ENCODE measurements at places on chromosomes 12 and 14. TPM values are rescaled to one million over a fixed set of nuclear protein-coding genes. Genes with fewer than 3 reads are reported as not detected.

OTX2 gene
- not detected for total RNA-seq

SELPLG gene
- total RNA-seq, result 2.0 TPM

STON2 gene
- 96.2 TPM for total RNA-seq

DNA sequence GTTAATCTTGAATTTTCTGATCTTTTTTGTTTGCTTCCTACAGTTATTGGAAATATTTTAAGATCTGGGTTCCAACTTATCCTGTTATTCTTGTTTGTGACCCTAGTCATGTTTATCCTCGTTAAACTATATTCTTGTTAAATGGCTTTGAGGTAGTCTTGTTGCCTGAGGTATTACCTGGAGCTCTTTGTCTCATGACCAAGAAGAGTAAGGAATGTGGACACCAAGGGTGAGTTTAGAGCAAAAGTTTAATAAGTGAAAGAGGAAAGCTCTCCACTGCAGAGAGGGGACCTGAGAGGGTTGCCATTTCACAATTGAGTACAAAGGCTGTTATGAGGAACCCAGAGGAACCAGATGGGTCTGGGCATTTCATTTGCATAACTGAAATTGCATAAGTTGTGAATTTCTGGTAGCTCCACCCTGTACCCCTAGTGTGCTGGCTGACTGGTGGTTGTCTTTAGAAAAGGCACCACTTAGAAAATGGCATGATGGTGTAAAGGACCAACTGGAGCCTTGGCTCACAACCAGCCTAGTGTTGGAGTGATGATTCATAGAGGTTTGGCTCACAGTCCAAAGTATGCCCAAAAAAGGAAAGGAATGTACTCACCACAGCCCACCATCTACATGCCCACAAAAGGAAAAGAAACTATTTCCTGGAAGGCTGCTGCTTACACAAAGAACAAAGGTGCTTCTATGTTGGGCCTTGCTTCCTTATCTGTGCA lies 36.7 kb upstream of the RESF1 start:
- no peak for DNase-seq

DNA sequence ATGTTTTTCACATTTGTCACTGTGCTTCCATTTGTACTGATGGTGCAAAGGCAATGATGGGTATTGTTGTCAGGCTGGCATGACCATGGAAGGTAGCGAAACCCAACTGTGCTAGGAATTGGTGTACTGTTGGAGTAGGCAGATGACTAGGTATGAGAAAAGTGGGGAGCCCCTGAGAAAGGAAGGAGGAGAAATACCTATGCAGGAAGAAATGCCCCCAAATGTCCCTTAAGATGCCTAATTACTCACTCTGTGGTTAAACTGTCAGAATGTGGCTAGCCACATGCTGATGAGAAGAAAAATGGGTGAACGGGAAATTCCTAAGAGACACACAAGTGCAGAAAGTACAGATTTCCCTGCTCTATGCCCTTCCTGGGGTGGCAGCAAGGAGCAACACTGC lies 339.1 kb downstream of the TMEM132D start:
- no peak for DNase-seq

DNA sequence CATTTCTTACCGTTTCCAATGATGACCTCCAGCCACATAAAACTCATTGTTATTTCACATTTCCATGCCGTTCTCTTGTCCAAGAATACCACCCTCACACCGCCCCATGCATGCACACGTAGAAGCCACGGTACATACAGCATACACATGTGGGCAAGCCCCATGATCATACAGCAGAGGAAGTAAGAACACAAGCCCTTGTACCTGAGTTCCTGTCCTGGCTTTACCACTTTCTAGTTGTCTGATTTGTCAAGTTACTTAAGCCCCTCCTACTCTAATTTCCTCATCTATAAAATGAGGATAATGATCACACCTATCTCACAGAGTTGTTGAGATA lies 59.9 kb downstream of the DUSP16 start:
- DNase-seq, result no peak

DNA sequence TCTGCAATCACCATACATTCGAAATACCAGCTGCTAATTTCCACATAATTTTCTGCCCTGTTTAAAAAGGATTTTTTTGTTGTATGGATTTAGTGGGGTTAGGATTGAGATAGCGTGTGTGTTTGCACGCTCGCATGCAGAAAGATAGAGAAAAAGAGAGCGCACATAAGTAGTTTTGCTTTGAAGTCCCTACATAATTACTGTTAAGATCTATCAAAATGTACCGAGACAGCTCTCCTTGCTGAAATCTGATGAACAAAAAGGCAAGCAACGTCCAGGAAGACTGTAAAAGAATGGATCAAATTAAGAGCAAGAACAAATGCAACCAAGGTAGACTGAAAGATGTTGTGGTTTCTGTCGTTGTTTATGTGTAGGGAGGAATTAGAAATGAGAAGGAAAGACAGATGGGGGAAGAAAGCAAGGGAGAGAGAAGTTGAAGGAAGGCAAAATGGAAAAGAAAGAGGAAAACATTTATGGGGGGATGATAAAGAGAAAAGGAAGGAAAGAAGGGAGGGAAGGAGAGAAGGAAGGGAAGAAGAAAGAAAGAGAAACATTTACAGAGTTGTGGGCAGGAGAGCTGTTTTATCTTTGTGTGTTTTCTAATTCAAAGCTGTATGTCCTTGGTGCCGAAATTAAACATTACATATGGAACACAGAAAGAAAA lies 522.3 kb downstream of the MED13L start:
- DNase-seq, result no peak

DNA sequence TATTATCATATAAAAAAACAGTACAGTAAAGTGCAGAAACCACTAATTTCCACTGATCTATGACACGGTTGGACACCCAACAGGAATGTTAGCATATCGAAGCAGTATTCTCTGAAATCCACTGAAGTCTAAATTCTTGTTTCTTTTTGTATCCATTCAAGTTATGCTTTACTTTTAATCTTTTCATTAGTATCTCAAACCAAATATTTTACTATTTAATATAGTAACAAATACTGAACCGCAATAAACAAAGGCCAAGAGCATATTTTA lies 41.1 kb downstream of the ATXN2 start:
- no peak for DNase-seq
